SW 1271 (cell line): ENCODE measurements at places on chromosomes 6 and 20.

GRCh38 chr6:84411060-84411629, 183.7 kb upstream of the CEP162 start:
- no peak for DNase-seq

- no peak for DNase-seq
These were observed 166.0 kb downstream of the PREX1 start for GRCh38 chr20:48661575-48662455.

- DNase-seq: no peak
These were observed 441.1 kb upstream of the JARID2 start for GRCh38 chr6:14804785-14805210.

- no peak for DNase-seq
These were observed 515.2 kb upstream of the ARID1B start for GRCh38 chr6:156262014-156262413.

- no peak for DNase-seq
These were observed 31.6 kb downstream of the TUBB2B start for GRCh38 chr6:3195695-3196497.
